ENCODE measurements at places on chromosomes 3 and 15.

DNA sequence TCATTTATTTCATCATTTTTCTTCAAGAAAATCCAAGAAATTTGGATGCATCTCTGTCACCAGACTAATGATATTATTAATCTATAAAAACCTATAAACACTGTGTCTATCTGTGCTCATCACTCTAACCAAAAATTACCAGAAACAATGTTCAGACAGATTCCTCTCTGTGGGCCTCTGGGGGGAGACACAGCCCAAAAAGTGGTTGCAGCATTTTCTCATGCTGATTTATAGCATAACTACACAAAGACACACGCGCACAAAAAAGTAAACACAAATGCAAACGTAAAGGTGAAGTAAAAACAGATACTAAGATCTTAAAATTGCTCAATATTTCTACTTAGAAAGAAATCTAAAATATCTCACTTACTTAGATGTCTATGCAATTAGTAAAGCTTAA is 976.0 kb downstream of the GBE1 start:
- DNase-seq = no peak

DNA sequence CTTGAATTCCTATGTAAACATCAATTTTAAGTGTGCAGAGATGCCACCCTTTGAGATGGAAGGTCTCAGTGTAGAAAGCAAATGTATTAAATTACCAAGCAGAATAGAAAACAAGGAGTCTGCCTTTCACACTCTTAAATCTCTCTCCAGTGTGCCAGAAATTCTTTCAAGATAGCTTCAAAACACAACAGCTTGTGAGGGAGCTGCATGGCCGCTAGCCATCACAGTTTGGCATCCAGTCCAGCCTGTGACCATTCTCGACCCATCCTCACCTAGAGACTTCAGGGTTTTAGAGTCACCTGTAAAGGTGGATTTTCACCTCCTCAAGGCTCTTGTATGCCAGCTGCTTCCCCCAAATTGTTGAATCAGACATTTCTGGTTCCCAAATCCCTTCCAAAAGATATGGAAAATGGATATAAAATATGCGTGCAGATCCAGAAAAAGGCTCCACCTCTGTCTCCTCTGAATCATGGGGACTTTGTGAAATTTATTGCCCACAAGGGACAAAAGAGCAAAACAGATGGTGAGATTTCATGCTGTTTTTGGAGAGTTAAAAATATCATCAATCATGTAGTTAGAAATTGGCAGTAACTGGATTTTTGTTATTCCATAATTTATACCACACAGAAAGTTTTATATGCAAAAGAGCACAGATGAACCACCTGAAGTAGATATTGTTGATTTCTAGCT is 114.2 kb upstream of the THRB start:
- no peak for DNase-seq

DNA sequence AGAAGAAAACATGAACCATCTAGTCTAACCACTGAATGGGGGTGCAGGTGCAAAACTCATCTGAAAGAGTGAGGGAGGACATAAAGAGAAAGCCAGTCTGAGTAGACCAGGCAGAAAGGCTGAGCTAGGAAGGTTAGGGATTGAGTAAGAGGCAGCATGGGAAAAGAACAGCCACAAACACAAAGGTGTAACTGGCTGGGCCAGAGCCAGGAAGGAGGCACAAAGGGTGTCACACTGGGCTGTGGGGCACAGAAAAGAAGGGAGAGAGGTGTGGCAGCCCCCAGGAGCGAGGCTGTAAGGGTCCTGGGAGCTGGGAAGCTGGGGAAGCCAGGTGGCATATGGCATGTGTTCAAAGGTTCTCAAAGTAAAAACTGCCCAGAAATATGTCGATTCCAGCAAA is 18.7 kb downstream of the IGSF11 start:
- DNase-seq = no peak

DNA sequence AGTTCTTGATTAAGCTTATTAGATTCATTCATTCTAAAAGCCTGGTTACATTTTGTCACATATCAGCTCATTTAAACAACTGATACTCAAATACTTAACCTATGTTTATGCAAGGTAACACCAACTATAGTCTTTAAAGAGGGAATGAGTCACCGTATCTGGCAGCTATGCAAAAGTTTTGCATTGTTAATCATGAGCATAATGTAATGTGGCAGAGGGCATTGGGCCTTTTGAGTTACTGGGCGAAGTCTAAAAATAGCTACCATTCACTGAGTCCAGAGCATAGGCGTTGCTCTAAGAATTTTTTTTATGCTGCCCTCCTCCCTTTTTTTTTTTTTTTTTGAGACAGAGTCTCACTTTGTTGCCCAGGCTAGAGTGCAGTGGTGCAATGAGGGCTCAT is 277.7 kb upstream of the ZNF717 start:
- no peak for DNase-seq

GRCh38 chr3:4336850-4337546 is 33.8 kb downstream of the SETMAR start:
- DNase-seq = no peak

GRCh38 chr3:140368223-140368811 is 309.5 kb upstream of the TRIM42 start:
- no peak for DNase-seq

- no peak for DNase-seq
Measured at GRCh38 chr15:70195587-70196305, 98.0 kb upstream of the TLE3 start.

GRCh38 chr3:38028621-38029361 is 651 bp downstream of the PLCD1 start:
- DNase-seq = no peak
